ENCODE measurements at places on chromosomes 4 and X.

DNA sequence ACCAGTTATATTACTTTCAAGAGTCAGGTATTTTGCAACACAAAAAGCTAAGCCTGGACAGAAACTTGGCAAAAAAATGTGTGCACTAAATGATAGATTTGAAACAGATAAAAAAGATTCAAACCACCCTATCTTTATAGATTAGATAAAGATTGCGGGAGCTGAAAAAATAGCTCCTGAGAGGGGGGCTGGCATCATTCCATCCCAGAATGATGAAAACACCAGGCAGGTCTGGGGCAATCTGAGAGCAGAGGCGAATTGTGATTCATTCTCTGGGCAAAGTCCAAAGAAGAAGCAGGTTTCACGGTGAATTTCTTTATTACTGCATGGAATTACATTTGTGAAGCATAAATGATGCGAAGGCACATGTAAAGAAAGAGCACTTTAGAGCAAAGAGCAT, 168.5 kb upstream of the DMD start:
- no peak for DNase-seq

- no peak for DNase-seq
Measured at GRCh38 chrX:97790850-97791249, 907.1 kb downstream of the RPA4 start.

GRCh38 chrX:66030505-66031317, 9.2 kb downstream of the VSIG4 start:
- DNase-seq, result peak; percentile 1

DNA sequence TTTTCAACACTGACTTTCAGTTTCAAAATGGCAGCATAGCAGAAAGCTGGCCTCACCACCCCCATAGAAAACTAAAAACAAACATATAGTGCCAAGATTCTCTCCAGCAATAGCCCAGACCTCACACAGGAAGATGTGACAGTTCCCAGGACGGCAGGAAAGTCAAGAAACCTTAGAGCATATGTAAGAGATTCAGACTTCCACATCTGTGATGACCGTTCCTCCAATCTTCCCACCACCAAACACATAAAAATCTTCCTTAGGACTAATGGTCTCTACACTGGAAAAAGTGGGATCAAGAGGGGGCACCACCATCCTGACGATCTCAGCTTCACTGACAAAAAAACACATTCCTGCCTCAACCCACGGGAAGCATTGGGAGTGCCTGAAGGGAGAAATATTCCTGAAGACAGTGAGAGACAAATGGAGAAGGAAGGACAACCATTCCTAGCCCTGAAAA, 134.1 kb upstream of the CPXCR1 start:
- DNase-seq, result no peak

GRCh38 chr4:52243367-52243766, 192.3 kb downstream of the SPATA18 start:
- DNase-seq, result no peak

GRCh38 chrX:148159796-148160195, 178.7 kb downstream of the FMR1NB start:
- no peak for DNase-seq

DNA sequence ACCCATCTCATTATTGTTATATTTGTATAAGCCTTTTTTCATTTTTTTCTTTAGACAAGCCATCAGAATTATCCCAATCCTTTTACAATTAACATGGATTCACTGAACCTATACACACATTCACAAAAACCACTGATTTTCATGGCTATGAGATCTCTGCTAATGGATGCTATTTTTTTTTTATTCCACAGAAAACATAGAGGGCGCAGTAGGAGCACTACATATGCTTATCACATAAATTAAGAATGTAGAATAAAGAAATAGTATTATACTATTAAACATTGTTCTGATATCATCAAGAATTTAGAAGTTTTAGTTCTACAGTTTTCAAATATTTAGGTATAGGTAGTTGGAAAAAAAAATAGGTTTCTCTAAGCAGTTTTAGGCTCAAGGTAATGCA, 1477.4 kb downstream of the ARAP2 start:
- DNase-seq, result no peak

GRCh38 chr4:143288171-143288570, 48.5 kb upstream of the GAB1 start:
- no peak for DNase-seq

GRCh38 chrX:134374294-134374693, 85.7 kb upstream of the HPRT1 start:
- DNase-seq, result no peak

All from brain microvascular endothelial cell (primary cell).